ENCODE measurements at places on chromosomes 12 and 14.
A peak's percentile ranks its signal among the peaks of the same experiment; 100 is the strongest.

DNA sequence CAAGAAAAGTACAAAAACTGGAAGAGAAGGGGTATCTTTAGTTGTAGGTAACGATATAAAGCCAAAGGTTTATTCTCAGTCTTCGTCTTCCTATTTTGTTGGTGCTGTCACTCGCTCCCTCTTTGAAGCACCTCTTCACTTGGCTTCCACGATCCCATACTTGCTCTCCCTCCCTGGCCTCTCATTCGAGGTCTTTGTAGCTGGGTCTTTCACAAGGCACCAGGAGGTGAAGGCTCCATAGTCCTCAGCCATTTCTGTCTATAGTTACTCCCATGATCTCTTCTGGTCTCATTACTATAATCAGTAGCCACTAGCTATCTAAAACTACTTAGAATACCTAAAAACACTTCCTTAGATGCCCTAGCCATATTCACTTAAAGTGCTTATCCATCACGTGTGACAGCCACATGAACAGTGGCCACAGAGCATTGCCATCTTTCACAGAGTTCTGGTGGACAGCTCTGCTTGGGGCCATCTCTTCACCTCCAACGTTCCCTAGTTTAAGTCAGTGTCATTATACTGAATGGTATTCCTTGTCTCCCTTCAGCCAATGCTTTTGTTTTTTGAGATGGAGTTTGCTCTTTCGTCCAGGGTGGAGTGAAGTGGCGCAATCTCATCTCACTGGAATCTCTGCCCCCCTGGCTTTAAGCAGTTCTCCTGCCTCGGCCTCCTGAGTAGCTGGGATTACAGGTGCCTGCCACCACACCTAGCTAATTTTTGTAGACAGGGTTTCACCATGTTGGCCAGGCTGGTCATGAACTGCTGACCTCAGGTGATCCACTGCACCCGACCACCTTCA is 57.1 kb downstream of the ATP2A2 start:
- DNase-seq, result no peak

DNA sequence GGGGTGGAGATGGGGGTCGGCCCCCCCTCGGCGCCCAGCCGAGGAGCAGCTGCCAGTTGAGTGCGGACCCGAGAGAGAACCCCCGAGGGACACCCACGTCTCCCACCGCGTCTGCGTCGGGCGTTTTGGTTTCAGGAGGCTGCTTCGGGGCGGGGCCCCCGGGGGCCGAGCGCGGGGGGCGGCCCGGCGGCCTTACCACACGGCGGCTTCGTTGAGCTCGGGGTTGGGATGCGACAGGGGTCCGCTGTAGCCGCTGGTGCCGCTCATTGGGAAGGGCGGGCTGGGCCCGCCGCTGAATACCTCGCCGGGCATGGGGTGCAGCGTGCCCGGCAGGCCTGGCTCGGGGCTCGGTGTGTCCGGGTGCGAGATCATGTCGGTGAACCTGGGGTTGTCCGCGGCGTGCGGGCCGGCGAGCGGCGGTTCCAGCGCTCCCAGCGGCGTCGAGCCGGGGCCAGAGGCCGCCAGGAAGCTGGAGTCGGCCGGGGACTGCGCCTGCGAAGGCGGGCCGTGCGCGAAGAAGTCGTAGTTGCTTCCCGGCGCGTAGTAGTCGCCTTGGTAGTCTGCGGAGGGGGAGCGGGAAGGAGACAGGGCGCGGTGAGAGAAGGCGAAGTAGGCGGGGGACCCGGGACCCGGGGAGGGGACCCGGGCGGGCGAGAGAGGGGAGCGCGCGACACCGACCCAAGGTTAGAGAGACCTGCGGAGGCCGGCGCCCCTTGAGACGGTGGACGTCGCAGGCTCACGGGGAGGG is 8.5 kb downstream of the LHX5 start:
- DNase-seq, result no peak

- DNase-seq, result no peak
Observed at GRCh38 chr12:100485983-100486382, 12.3 kb downstream of the NR1H4 start.

DNA sequence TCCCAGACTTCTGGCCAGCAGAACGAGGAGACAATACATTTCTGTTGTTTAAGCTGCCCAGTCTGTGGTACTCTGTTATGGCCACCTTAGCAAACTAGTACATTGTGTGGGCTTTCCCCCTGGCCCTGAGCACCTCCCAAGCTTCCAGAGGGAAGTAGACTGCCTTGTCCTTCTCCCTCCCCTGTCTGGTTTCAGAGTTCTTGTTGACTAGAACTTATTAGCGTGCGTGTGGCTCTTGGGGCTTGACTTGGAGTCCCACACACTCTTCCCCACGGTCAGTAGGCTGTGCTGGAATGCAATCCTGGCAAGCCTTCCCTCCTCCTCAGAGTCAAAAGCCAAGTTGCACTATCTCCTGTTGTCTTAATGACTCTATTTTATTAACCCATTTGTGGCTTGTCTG is 27.7 kb downstream of the FBLN5 start:
- DNase-seq, result no peak

DNA sequence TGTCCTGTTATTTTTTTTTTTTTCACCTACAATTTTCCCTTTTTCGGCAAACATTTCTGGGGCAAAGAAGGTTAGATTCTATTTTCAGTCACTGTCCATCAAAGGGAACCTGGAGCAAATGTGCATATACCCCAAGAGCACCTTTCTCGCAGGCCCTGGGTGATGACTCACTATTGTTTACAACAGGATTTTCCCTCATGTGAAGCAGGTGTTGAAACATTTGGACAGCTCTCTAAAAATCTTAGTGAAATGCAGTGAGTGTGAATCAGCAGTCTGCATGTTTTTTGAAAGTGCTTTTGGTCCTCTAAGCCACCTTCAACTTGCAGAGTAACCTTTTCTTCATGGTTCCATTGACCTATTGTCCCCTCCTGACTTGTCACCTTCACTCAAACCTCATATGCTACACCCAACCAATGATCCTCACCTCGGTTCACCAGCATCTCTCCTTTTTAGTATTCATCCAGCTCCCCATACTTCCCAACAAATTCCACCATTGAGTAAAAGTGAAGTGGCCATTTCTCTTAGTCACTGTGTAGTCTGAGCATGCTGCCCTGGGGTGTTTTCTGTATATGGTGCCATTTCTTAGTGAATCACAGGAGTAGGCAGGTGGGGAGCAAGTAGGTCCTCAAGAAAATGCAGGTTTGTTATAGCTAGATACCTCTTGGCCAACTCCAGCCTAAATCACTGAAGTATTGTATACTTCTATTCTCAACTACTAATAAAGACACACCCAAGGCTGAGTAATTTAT is 260.2 kb downstream of the BMP4 start:
- no peak for DNase-seq

DNA sequence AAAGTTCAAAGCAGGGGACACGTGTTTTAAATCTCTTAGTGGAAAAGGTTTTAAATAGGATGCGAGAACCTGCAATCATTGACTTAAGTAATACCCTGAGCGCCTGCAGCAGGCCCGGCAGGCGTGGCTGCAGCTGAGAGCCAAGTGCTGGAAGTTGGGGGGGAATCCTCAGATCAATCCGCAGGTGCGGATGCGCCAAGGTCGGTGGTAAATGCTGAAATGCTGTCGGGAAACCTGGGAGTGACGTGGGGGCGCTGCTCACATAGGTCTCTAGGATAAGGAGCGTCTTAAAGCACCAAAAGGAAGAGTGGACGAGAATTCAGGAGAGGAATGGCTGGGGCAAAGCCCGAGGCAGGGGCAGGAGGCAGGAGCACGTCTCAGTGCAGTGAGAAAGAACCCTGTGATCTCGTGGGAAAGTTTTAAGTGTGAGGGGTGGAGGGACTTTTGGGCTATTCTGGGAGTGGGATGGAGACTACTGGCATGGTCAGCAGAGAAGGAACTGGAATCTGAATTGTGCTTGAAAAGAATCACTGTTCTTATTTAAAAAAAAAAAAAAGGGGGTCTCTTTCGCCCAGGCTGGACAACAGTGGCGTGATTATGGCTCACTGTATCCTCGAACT is 883 bp upstream of the CDCA4 start:
- DNase-seq, result peak; percentile 87
